ENCODE measurements at places on chromosomes 4 and X.

GRCh38 chr4:10180603-10180926 lies 64.0 kb upstream of the WDR1 start:
- no peak overlapping the region for H3K27ac ChIP-seq
- H3K27me3 ChIP-seq, result no peaks in the 10 kb centered on the region
- no peaks in the 10 kb centered on the region for H3K4me1 ChIP-seq
- no peak overlapping the region for H3K4me3 ChIP-seq

DNA sequence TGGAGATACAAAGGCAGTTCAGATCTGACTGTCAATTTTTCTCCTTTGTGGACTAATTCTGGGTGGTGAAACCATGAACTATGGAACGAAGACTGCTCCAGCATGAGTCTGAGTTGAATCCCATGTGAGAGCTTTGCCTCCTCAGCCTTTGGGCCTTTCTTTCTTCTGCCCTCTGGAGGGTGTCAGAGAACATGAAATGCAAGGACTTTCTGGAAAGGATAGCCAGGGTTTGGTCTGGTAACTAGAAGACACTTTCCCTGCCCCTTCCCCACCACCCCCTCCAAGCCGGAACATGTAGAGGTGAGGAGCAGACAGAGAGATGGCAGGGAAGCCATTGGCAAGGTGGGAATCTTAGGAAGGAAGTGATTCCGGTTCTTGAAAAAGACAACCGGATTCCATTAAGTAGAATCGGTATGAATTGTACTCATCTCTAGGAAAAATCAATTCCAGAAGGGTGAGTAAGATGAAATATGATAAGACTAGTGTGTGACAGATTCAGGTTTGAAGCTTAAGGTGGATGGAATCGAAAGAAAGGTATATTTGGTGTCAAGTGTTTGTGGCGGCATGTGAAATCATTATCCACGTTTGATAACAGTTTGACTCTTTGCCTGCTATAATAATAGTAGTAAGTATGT lies 19.0 kb downstream of the FHL1 start:
- H3K4me1 ChIP-seq, result no peaks in the 10 kb centered on the region
- no peak for DNase-seq

- no peak overlapping the region for H3K4me3 ChIP-seq
- H3K27me3 ChIP-seq, result no peaks in the 10 kb centered on the region
- no peak for DNase-seq
- H3K27ac ChIP-seq, result no peak overlapping the region
- H3K36me3 ChIP-seq, result no peaks in the 10 kb centered on the region
Observed at GRCh38 chrX:14356401-14356800, 172.9 kb upstream of the GLRA2 start.

DNA sequence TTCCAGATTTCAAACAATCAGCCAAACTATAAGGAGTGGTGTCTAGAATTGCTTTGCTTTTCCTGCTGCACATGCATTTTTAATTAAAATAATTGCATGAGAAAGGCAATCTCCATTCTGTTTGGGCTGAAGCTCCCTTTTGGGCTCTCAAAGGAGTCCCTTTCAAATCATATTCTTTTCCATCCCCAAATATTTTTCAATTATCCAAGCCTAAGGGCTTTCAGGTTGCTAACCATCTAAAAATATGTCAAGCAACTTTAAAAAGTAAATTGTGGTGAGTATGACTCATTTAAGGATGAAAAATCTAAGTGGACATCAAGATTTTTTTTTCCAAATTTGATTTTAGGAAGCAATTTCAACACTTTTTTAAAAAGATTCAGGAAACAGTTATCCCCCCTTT lies 28.4 kb downstream of the PIR start:
- DNase-seq, result no peak
- H3K4me3 ChIP-seq, result no peak overlapping the region
- no peak overlapping the region for H3K27ac ChIP-seq
- no peaks in the 10 kb centered on the region for H3K27me3 ChIP-seq
- H3K36me3 ChIP-seq, result no peaks in the 10 kb centered on the region
- no peaks in the 10 kb centered on the region for H3K4me1 ChIP-seq

Measured in Peyer's patch (tissue), 4 donors.